ENCODE measurements at places on chromosomes 2 and 18.

- DNase-seq, result no peak
Measured at GRCh38 chr2:46634905-46635304, 155.5 kb downstream of the TMEM247 start.

- DNase-seq, result peak; percentile 5
Measured at GRCh38 chr2:151946899-151947812, 118.9 kb upstream of the ARL5A start.

- DNase-seq, result no peak
Measured at GRCh38 chr18:10374636-10375293, 79.7 kb upstream of the APCDD1 start.

GRCh38 chr2:61710711-61711110 lies 143.1 kb downstream of the FAM161A start:
- no peak for DNase-seq

- no peak for DNase-seq
Measured at GRCh38 chr2:48440103-48440390, 89.9 kb upstream of the STON1 start.

GRCh38 chr18:11147962-11148679 lies 1.2 kb downstream of the PIEZO2 start:
- no peak for DNase-seq

DNA sequence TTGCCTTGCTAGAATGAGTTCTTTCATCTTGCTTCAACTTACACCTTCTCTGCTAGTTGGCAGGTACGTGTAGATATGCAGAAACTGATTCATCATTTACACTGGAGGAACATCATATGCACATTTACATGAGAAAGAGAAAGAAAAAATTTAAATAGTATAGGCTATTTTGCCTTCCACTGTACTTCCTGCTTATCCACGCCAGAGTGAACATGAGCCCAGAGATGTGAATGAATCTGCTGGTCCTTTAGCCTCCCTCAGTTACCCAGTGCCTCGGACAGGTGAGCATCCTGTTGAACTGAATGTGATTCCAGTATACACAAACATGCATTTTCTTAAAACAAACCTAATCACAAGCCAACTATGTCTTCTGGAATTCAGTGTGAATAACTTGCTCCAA lies 83.6 kb downstream of the SESTD1 start:
- no peak for DNase-seq

- no peak for DNase-seq
Measured at GRCh38 chr2:236628981-236629605, 59.5 kb downstream of the ACKR3 start.

DNA sequence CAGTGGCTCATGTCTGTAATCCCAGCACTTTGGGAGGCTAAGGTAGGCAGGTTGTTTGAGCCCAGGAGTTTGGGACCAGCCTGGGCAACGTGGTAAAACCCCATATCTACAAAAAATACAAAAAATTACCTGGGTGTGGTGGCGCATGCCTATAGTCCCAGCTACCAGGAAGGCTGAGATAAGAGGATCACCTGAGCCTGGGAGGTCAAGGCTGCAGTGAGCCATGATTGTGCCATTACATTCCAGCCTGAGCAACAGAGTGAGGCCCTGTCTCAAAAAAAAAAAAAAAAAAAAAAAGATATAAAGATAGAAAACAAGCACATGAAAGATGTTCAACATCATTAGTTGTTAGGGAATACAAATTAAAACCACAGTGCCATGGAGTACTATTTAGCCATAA lies 65.3 kb upstream of the UGP2 start:
- no peak for DNase-seq

- no peak for DNase-seq
Measured at GRCh38 chr2:65297544-65297943, 69.9 kb downstream of the ACTR2 start.

- DNase-seq, result no peak
Measured at GRCh38 chr2:64021578-64021977, 2.4 kb upstream of the VPS54 start.

GRCh38 chr18:75212751-75213090 lies 2.1 kb downstream of the TSHZ1 start:
- DNase-seq, result no peak

- no peak for DNase-seq
Measured at GRCh38 chr2:108586116-108586515, 51.8 kb downstream of the LIMS1 start.

GRCh38 chr18:4193086-4193485 lies 262.0 kb downstream of the DLGAP1 start:
- no peak for DNase-seq

DNA sequence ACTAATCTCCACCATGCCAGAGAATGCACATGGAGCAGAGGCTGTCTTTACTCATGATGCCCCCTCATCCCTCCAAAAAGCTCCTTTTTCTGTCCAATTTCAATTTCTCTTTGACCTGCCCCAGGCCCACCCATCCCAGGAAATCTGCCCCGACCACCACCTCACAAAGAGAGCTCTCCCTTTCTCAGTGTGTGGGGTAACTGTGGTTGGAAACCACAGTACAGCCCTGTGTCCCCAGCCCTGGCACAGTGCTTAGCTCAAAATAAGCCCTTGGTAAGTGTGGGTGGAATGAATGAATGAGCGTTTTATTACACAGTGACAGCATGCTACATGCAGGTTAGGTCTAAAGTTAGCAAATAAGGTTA lies 43.7 kb upstream of the CAB39 start:
- no peak for DNase-seq

- DNase-seq, result no peak
Measured at GRCh38 chr2:41042343-41042742, 590.5 kb upstream of the SLC8A1 start.

Measured in activated T-cell treated with anti-CD3 and anti-CD28 coated beads for 1 hour (primary cell).